ENCODE measurements at places on chromosomes 5 and 9. TPM values are rescaled to one million over a fixed set of nuclear protein-coding genes. Genes with fewer than 3 reads are reported as not detected.

DNA sequence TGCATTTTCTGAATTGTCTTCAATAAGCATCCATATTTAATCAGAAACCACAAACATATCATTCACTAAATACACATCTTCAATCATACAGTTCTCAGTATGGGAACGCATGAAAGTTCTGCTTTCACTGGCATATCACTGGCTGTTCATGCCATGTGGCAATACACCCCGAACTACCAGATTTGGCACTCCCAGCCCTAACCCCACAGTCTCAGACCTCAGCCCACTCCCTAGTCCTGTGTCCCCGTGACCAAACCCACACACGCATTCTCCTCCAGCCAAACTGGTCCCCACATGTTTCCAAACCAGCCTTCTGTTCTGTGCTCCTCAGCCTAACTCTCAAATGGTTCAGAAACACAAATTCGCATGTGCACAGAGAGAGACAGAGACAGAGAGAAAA lies 20.6 kb downstream of the KCNMB1 start:
- DNase-seq, result no peak

DNA sequence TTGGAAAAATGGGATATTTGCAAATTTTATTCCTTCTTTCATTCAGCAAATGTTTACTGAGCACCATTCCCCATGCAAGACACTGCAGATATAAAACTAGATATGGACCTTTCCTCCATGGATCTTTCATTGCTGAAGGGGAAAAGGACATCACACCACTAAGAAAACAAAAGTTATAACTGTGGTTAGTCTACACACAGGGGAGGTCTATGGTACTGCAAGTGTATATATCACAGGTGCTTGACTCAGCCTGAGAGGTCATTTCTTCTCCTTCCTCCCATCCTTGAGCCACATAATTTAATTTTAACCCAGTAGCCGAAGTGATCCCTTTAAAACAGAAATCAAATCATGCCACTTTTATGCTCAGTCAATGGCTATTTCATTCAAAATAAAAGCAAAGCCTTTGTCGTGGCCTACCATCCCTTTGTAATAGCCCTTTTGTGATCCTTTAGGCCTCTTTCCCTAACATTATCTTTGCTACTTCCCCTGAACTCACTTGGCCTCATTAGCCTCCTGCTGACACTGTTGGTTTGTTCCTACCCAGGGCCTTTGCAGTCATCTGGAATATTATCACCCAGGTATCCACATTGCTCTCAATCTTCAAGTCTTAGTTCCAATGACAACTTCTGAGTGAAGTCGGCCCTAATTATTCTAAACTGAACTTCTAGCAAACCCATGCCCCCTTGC lies 213.2 kb downstream of the GABRB2 start:
- DNase-seq, result no peak

GABRA6 gene
- total RNA-seq, result not detected

LCN6 gene
- not detected for total RNA-seq

FREM1 gene
- not detected for total RNA-seq

GRCh38 chr5:64158827-64159226 lies 6.8 kb upstream of the RNF180 start:
- no peak for DNase-seq

ZNF346 gene
- 13.4 TPM for total RNA-seq

F2RL1 gene
- 3.0 TPM for total RNA-seq

- no peak for DNase-seq
Observed at GRCh38 chr9:111000202-111000601, 38.1 kb downstream of the LPAR1 start.
